ENCODE measurements at places on chromosomes 3 and 15.

DNA sequence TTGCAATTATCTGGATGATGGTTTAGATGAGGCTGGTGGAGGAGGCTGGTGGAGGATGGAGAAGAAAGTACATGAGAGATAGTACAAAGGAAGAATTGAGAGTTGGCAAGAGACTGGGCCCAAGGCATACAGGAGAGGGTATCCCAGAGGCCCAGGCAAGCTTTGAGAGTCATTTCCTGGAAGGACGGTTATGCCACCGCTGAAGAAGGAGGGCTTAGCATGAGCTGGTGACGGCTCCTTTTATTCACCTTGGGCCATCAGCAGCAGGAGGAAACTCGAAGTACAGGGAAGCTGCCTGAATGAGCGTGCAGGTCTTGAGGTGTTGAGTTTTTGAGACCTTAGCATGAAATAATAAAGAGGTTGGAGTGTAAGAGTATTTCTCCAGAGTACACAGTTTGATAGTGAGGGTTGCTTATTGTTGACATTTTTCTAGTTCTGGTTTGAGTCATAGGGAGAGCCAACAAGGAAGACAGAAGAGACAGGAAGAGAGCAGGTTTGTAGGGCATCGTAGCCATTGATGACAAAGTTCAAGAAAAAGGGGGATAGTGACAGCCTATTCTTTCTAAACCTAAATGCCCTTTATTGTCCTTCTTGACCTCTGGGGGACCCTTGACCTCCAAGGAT lies 13.8 kb downstream of the THSD4 start:
- no peak for DNase-seq

- no peak for DNase-seq
Observed at GRCh38 chr3:196321162-196321561, 3.1 kb upstream of the DYNLT2B start.

DNA sequence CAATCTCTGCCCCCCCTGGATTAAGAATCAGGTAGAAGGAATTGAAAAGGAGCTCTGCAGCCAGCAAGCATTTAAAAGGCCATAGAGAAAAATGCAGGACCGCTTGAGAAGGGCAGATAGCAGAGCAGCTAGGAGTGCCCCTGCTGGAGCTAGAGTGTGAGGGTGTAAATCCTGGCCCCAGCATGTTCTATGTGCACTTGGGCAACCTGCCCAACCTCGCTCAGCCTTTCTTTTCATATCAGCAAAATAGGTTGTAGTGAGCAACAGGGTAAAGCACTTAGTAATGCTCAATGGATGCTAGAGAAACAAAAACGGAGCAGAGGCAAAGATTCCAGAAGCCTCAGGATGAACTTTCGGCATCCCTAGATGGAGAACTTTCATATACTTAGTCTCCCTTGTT lies 25.0 kb upstream of the THBS1 start:
- no peak for DNase-seq

- peak; percentile 78 for DNase-seq
Observed at GRCh38 chr15:68352401-68353062, 75.0 kb downstream of the FEM1B start.

- no peak for DNase-seq
Observed at GRCh38 chr15:76386926-76387325, 50.4 kb downstream of the ISL2 start.

GRCh38 chr3:63909431-63909830 lies 2.8 kb downstream of the SCAANT1 start:
- DNase-seq, result no peak

GRCh38 chr15:32967521-32967920 lies 227.0 kb downstream of the FMN1 start:
- no peak for DNase-seq

- no peak for DNase-seq
Observed at GRCh38 chr15:98668566-98669308, 20.4 kb downstream of the IGF1R start.

DNA sequence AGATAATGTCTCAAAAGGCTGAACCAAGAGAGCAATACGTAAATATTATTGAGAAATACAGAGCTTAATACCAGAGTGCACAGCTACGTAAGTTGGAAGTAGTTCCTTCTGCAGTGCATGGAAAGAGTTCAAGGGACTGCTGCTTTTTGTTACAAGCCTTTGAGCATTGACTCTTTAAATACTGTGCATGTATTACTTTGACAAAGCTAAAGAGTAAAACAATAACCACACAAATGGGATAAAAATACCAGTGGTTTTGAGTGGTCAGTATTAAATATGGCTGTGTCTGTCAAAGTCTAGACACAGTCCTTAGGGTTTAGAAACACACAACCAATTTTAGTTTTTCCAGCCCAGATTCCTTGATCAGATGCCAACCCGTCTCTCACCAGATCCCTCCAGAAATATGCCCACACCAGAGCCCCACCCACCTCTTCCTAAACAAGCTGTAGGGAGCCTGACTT lies 62.1 kb downstream of the SSR3 start:
- DNase-seq, result no peak

DNA sequence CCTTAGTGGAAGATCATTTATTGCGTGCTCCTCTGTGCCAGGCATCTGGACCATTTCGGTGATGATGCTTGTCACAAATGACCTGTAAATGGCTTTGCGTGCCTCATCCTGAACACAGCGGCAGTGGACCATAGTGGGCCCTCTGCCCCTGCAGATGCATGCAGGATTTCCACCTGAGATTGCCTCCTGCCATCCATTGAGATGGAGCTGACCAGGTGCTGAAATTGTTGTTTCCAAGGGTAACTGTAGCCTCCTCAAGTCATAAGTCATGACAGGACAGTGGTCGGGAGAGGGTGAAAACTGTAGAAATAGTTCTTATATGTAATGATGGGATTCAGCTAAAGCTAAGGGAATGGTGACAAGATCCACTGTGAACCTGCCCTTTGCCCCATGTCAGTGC lies 35.5 kb downstream of the CLSTN2 start:
- DNase-seq, result no peak

DNA sequence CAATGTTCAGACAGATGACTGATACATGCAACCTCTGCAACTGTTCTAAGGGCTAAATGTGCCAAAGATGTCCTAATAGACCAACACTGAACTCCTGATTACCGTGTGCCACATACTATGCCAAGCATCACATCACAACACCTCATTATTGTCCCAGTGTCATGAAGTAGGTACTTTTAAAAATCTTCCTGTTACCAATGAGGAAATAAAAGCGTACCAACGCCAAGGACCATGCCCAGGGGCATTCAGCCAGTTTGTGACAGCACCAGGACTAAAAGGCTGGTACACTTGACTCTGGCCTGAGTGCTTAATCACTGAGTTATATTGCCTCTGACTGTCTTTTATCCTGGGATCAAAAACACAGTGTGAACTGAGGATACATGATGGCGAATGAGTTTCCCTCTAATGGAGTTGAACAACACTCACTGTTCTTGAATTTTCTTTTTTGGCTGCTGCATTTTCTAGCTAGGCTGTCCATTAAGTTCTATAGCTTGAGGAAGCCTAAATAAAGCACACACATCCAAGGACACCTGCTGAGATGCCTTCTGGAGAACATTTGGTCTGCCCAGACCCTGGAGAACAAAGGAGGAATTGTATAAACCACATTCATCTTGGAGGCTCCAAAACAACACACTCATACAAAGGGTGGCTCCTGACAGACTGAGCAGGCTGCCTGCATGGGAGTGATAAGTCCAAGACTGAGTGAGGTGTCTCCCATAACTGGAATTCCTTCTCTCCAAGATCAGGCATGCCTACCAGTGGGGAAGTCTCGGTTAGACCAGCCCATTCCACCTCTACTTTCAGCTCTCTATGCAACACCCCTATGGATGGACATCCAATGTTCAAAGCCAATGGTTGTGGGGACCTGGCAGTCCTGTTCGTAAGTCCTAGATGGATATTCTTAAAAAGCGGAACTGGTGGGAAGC lies 126.7 kb upstream of the PRICKLE2 start:
- no peak for DNase-seq

DNA sequence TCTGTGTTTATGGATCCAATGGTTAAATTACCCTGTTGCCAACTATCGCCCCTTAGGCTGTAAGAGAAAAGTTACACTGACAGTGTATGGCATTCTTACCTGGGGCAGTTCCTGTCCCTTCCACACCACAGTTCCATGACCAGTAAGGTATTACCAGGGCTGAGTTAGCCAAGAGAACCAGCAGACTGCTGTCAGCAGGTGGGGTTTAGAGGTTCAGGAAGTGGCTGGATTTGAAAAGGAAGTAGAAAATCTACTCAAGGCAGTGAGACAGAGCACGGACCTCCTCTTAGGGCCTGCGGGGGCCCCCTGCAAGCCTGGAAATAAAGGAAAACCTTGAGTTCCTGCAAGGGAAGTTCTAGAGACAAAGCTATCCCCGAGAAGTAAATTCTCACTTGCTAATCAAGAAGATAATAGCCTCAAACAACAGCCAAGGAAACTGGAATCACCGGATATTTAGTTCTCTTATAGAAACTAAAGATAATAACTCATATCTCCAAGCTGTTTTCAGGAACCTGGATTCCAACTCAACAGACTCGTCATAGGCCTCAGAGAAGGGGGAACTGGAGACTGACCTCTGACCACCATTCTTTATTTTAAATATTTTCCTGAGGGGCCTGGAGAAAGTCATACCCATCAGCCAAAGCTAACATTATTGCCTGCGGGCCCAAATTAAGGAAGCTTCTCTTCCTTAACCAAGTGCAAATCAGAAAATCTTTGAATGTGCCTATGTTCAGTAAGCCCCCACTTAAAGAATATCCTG lies 161.7 kb downstream of the ANXA2 start:
- no peak for DNase-seq

GRCh38 chr3:159839561-159840379 lies 148.9 kb upstream of the IL12A start:
- DNase-seq, result no peak

GRCh38 chr3:175005193-175005592 lies 146.1 kb downstream of the NAALADL2 start:
- DNase-seq, result no peak

- DNase-seq, result no peak
Observed at GRCh38 chr15:69482686-69483256, 30.2 kb downstream of the RPLP1 start.

DNA sequence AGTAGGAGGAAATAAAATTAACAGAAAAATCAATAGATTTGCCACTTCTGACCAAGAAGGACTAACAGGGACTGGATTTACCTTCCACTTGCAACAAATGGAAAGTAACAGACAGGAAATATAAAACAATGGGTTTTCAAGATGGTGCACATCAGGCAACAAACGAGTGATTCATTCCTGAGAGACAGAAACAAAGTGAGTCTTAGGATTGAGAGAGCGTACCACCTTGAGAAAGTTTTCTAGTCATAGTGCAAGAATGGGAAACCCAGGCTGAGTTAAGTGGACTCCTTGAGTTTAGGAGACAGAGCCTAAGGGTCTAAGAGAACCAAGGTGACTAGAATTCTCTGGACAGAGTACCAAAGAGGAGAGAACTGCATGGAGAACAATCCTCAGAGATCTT lies 101.7 kb downstream of the PPP2R3A start:
- DNase-seq, result no peak

DNA sequence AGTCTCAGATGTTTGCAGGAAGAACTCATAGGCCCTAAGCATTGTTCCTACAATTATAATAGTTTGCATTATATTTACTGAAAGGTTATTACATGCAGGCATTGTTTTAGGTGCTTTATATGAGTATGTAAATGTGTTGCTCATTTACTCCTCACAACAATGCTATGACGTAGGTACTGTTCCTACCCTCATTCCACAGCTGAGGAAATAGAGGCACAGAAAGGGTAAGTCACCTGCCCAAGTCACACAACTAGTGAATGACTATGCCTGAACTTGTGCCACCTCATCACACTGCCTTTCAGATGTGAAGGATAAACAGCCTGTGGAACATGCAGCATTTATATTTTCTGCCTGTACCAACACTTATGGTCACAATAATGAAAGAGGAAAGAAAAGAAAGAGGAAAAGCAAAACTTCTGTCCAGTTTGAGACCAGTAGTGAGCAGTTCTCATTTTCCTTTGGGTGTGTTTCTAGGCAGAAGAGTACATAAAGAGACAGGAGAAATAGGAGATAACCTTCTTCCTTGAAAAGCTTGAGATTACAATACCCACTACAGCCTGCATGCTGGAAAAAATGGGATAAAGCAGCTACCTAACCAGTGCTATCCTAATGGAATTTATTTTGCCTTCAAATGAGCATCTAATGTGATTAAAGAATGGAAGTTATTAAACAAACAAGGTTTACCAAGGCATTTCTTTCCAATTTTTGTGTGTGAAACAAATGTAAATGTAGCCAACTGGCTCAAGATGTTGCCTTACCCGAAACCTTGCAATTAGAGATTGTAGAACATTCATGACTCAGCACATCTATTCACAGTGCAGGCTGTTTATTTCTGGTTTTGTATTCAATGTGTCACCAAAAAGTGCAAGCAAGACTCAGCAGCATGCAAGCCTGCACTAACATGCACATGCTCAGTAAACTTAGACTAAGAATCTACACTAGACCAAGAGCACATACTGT lies 20.5 kb upstream of the ENTPD3 start:
- no peak for DNase-seq

GRCh38 chr3:166685246-166685645 lies 694.9 kb downstream of the ZBBX start:
- DNase-seq, result no peak

DNA sequence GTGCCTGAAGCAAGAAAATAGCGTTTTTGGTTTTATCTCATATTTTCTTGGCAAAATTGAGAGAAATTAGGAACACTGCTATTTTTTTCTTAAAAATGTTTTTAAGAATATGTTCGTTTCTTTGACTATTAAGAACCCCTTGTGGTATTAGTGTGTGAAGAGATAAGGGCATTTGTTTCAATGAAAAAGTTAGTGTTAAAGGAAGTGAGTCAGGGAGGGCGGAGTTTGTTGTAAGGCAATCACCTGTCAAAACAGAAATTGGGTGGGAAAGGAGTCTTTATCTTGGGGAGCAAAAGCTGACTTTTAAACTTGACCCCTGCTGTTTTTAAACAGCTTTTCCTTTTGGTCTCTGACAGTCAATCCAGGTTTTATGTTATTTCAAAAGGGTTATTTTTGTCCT lies 4.2 kb downstream of the RAP2B start:
- no peak for DNase-seq

DNA sequence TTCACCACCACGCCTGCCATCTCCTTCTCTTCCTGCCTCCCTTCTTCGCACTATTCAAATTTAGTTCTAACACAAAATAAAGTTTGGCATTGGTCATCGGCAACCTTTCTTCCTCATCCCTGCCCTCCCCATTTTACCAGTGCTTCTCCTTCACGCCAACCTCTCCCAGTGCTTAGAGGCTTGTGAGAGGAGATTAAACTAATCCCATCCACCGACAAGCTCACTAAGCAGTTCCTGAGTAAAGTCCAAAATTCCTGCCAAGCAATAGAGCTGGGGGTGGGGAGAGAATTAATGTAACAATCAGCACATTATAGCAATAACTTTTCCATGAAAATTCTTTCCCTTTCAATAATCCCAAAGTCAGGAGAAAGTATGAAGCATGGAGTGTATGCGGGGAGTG lies 157.4 kb upstream of the GMNC start:
- no peak for DNase-seq

GRCh38 chr3:113979916-113980315 lies 32.1 kb downstream of the ZDHHC23 start:
- DNase-seq, result no peak

GRCh38 chr15:94749811-94750617 lies 518.7 kb downstream of the MCTP2 start:
- no peak for DNase-seq

- DNase-seq, result no peak
Observed at GRCh38 chr3:126508564-126508964, 9.0 kb downstream of the UROC1 start.

GRCh38 chr3:168981396-168981795 lies 682.1 kb downstream of the MECOM start:
- DNase-seq, result no peak

GRCh38 chr3:120369037-120369467 lies 19.9 kb upstream of the LRRC58 start:
- no peak for DNase-seq
